PC-9 (cell line): ENCODE measurements at places on chromosomes 3 and 15. TPM values are rescaled to one million over a fixed set of nuclear protein-coding genes. Genes with fewer than 3 reads are reported as not detected.

Gene DNAJB11
- 53.8 and 71.3 TPM in 2 replicates for total RNA-seq

Gene NCK1
- total RNA-seq, result 42.7 and 71.4 TPM in 2 replicates

Gene SPATA16
- not detected in 2 replicates for total RNA-seq

Gene CNTN6
- total RNA-seq, result not detected in 2 replicates

Gene GOLGA6D
- total RNA-seq, result not detected in 2 replicates

Gene STRIT1
- not detected in 2 replicates for total RNA-seq

Gene APOD
- 0.48 TPM in 1 of 2 replicates, not detected in the other for total RNA-seq

Gene CHRFAM7A
- total RNA-seq, result not detected in 2 replicates

Gene FBXO40
- total RNA-seq, result not detected in 2 replicates

Gene SPATA12
- 0.43 and 0.57 TPM in 2 replicates for total RNA-seq

Gene SLC28A2
- total RNA-seq, result not detected in 2 replicates

Gene SEMA6D
- total RNA-seq, result not detected in 2 replicates

Gene LMAN1L
- not detected in 2 replicates for total RNA-seq

Gene CCDC71
- 17.8 and 24.0 TPM in 2 replicates for total RNA-seq

Gene WDR49
- 0.28 TPM in 1 of 2 replicates, not detected in the other for total RNA-seq

Gene TMEM40
- total RNA-seq, result 30.5 and 33.9 TPM in 2 replicates

Gene ACKR4
- total RNA-seq, result not detected in 2 replicates

Gene DPP8
- 25.1 and 27.5 TPM in 2 replicates for total RNA-seq

Gene NSMCE3
- total RNA-seq, result 3.1 and 4.0 TPM in 2 replicates

Gene PLA2G4B
- total RNA-seq, result 3.6 and 7.8 TPM in 2 replicates

Gene PRSS50
- total RNA-seq, result 0.48 and 0.50 TPM in 2 replicates

Gene TM4SF18
- total RNA-seq, result not detected in 2 replicates

Gene SLC51B
- total RNA-seq, result not detected in 2 replicates

Gene ITIH4
- total RNA-seq, result 2.5 and 3.2 TPM in 2 replicates

Gene SCN11A
- total RNA-seq, result not detected in 2 replicates

Gene XPC
- total RNA-seq, result 27.1 and 28.8 TPM in 2 replicates

Gene SCAANT1
- total RNA-seq, result not detected in 2 replicates

Gene SETD5
- 117 and 140 TPM in 2 replicates for total RNA-seq

Gene CYP8B1
- total RNA-seq, result not detected in 2 replicates

Gene TNNC1
- total RNA-seq, result 8.3 and 8.4 TPM in 2 replicates
